Natural killer cell treated with Interleukin-12 subunit alpha and Interleukin-12 subunit beta and Interleukin-15 and Interleukin-18, amount 100 ng/mL, for 72 hours (primary cell): ENCODE measurements at places on chromosomes 5 and 9.
A peak's percentile ranks its signal among the peaks of the same experiment; 100 is the strongest.

- no peak for DNase-seq
These were observed 86.7 kb upstream of the AGXT2 start for GRCh38 chr5:35134278-35135030.

DNA sequence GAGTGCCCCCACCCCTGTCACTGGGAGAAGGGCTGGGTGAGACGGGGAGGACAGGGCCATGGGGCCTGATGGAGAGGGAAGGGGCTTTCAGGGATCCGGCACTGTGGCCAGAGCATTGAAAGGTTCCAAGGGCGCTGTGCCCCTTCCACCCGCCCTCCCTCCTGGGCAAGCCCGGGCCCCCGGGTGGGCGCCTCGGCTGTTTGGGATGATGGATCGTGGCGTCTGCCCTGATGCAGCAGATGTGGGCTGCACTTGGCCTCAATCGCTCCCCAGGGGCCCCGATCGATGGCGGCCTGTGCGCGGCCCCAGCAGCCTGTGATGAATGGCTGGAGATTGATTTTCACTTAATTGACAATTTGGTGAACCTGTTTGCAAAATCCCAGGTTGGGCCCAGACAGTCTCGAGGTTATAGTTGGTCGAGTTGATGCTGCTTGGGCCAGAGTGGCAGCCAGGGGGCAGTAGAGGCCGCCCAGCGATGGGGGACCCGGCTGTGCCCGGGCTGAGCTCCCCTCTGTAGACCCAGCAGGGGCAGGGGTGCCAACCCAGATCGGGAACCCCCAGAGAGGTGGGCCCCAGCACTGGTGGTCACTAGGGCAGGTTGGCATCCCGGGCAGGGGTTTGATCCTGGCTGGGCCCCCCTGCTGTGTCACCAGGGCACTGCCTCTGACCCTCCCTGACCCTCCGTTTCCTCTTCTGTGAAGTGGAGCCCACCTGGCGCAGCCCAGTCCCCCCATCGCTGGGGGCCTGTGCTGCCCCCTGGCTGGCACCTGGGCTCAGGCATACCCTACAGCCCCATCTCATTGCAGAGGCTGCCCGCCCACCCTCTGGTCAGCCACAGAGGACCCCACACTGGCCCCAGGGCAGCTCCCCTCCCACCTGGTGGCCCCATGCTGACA, 34.7 kb downstream of the LHX3 start:
- no peak for DNase-seq

GRCh38 chr9:7201196-7201595, 443.4 kb downstream of the KDM4C start:
- no peak for DNase-seq

DNA sequence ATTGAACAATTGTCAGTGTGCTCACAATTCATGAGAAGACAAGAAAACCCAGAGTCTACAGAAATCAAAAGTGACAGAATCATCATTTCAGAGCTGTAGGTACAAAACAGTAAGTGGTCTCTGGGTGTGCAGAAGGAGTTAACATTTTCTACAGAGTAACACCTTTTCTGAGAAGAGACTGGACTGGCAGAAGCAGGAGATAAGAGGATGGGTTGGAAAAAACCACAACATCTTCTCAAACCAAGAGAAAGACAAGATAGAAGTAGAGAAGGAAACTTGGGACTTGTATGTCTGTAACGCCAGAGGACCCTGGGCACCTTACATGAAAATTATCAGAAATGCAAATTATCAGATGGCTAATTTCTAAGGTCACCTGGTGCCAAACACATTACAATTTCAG, 82.6 kb downstream of the ARL15 start:
- no peak for DNase-seq

- DNase-seq = no peak
These were observed 12.5 kb downstream of the SMARCA2 start for GRCh38 chr9:2027543-2028160.

DNA sequence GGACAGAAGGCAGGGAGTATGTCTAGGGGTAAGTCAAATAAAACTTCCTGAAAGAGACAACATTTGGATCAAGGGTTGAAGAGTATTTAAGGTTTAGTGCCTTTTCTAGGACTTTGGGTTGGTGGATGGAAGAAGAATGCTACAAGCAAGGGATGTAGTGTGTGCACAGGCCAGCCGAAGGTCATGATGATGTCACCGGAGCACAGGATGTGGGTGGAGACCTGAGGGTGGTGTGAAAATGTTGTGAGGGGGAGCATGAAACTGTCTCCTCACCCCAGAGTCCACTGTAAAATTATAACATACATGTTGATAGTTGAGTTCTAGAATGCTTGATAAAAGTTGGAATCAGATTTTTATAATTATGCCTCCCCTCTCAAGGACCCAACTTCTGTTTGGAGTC, 553.3 kb upstream of the SGCD start:
- no peak for DNase-seq

GRCh38 chr5:120544043-120544442, 79.9 kb downstream of the PRR16 start:
- no peak for DNase-seq

DNA sequence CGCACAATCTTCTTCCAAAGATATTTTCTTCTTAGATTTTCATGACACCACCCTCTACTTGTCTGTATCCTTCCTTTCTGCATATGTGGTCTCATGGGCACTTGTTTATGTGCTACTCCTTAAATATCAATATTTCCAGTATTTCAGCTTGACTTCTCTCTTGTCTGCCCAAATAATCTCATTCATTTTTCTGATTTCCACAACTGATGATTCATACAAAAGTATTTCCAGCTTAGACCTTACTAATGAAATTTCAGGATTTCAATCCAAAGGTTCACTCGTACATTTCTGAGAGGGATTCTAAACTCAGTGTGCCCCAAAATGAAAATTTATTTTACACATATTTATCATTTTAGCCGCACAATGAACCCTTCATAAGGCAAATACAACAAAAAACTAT, 928.9 kb upstream of the C9orf72 start:
- DNase-seq = no peak

- DNase-seq = peak; percentile 75
These were observed 10.9 kb upstream of the GADD45G start for GRCh38 chr9:89593727-89594427.

- DNase-seq = no peak
These were observed 84.5 kb downstream of the RFX3 start for GRCh38 chr9:3441197-3441816.

DNA sequence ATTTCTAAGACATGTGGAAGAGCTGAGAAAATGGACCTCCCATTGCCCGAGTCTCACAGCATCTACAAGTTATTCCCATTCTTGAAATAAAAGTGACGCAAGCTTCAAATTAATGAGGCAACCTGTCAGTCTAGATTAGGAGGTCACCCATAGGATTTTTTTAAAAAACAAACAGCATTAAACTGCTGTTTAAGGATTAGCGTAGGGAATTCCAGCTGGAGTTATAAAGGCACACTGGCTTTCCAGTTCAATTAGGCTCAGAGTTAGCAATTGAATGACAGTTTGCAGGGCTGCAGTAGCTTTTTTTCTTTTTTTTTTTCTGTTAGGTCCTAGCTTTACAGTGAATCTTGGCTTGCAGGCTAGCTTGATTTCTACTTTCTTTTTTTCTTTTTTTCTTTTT, 16.2 kb downstream of the PRKACG start:
- DNase-seq = no peak

DNA sequence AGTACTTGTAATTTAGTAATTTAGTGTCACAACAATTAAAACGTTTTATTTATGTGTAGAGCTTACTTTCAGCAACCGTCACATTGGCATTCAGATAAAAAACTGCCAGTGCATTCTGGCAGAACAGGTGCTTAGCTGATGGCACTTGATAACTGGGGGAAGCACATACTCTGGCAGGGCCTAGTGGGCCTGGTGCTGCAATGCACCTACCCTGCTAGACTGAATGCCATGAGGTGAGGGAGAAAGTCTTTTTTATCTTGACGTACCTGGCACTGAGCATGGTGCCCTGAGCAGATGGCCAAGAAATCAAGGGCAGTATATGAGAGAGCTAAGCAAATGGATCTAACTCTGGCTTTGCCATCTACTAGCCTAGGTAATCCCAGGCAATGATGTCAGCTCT, 280.6 kb upstream of the EFNA5 start:
- DNase-seq = no peak

- no peak for DNase-seq
These were observed 110.8 kb downstream of the SMARCA2 start for GRCh38 chr9:2125906-2126305.

GRCh38 chr9:35481347-35481975, 8.4 kb upstream of the RUSC2 start:
- no peak for DNase-seq

DNA sequence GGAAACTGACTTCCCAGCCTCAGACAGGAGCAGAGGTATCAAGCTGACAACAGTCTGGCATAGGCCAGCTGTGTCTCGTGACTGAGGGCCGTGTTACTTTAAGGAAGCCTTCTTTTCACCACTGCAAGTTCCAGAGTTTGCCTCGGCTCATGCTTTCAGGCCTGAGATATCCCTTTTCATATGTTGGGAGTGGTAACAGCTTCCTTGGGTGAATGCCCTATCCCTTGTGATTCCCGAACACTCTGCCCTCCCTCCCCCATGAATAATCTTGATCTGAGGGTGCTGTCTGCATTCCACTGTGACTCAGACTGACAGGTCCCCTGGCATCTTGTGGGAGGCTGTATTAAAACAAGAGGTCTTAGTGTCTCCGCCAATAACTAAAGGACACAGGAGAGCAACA, 49.7 kb upstream of the ARL15 start:
- no peak for DNase-seq

DNA sequence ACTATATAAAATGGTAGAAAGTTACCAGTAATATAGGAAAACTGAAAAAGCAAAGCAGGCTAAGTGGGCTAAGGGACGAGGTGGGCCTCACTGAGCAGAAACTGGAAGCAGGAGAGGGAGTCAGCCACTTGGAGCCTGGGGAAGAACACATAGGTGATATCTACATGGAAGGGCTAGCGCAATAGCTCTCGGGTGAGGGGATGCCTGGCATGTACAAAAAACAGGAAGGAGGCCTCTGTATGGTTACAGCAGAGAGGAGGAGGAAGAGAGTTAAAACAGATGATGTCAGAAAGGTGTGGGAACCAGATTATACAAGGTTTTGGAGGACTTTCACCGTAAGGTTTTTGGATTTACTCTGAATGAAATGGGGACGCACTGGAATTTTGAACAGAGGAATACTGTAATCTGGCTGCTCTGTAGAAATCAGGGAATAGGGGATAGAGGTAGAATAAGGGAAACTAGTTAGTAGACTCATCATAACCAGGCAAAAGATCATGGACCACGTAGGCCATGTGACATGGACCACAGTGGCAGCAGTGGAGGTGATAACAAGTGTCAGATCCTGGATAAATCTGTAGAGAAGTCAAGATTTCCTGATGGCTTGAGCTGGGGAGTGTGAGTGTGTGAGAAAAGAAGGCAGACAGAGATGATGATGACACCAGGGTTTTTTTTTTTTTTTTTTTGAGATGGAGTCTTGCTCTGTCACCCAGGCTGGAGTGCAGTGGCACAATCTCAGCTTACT, 52.5 kb downstream of the FNBP1 start:
- no peak for DNase-seq

GRCh38 chr5:110475529-110475928, 250.9 kb downstream of the TMEM232 start:
- DNase-seq = no peak

GRCh38 chr5:177491983-177492746, 5.2 kb downstream of the PDLIM7 start:
- DNase-seq = no peak

DNA sequence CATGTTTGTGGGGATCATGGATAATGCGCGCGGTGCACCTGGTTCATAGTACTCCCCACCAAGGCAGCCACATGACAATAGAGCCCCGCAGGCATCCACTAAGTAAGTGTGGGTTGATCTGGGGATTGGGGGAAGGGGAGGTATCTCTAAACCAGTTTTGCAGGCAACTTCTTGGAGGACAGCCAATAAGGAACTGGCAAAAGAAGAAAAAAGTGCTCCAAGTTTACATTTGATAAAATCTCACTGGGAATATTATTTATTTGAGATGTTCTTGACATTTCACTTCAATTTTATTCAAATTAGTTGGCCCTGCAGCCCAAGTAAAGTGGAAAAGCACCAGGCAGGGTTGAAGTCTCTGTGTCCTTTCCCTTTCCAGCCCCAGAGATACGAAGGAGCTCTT, 8.5 kb downstream of the FBP1 start:
- DNase-seq = no peak

- DNase-seq = no peak
These were observed 27.8 kb upstream of the CSF1R start for GRCh38 chr5:150114102-150114641.

DNA sequence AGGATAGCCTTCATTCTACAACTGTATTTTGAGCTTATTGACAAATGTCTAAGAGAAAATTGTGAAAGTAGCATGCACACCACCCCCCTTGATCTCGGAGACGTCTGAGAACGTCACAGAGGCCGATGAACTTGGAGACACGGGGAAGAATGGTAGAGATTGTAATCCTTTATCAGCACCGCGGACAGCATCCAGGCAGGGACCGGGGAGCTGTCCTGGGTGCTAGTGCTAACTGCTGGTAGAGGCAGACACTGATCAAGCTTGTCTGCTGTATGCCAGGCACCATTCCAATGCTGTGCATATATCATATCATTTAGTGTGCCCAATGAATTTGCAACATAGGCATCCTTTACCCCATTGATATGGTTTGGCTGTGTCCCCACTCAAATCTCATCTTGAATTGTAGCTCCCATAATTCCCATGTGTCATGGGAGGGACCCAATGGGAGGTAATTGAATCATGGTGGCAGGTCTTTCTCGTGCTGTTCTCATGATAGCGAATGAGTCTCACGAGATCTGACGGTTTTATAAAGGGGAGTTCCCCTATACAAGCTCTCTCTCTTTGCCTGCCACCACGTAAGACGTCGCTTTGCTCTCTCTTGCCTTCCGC, 98.8 kb downstream of the LHX2 start:
- DNase-seq = no peak

GRCh38 chr9:129694243-129694646, 28.8 kb downstream of the PRRX2 start:
- DNase-seq = no peak

DNA sequence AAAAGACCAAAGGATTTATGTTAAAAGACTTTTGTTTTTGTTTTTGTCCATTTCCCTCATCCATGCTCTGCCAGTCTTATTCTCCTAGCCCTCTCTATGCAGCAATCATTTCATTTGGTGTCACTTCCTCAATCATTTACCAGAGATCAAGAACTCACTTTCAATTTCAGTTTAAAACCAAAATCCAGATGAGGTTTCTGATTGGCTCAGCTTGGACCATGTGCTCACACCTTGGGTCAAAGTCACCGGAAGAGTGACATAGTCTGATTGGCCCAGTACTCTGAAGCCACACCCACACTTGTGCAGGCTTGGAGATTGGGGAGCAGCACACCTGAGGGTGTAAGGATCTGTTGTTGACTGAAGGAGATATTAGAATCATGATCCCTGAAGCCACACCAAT, 79.6 kb downstream of the TLR4 start:
- DNase-seq = no peak

DNA sequence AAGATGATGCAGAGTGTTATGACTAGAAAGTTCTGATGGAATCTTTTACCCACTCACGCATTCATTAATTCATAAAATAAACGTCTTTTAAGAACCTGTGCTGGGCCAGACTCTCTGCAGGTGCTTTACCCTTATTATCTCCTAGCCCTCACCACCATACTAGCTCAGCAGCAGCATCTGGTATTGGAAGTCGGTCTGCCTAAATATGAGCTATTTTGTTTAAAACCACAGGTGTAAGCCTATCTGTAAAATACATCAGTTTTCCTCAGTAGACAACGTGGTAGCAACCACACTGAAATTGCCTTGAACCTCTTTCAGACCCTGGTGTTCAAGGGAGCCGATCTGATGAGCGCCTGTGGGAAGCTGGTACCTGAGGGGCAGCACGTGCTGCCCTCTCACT, 69.4 kb downstream of the PPIC start:
- no peak for DNase-seq

GRCh38 chr9:96509848-96510247, 59.9 kb downstream of the HABP4 start:
- no peak for DNase-seq
